ENCODE measurements at places on chromosomes 4 and X.

- no peak for DNase-seq
Observed at GRCh38 chr4:80079255-80079923, 6.4 kb upstream of the ANTXR2 start.

- DNase-seq = no peak
Observed at GRCh38 chr4:40417941-40418340, 82.8 kb downstream of the CHRNA9 start.

GRCh38 chrX:13752646-13753045, 18.1 kb downstream of the OFD1 start:
- DNase-seq = no peak

- no peak for DNase-seq
Observed at GRCh38 chr4:98833384-98833783, 95.5 kb downstream of the EIF4E start.

GRCh38 chr4:173343832-173344397, 9.8 kb upstream of the HMGB2 start:
- DNase-seq = no peak

GRCh38 chr4:88054901-88055300, 47.5 kb downstream of the PKD2 start:
- DNase-seq = no peak

Data from lower lobe of right lung (tissue), 2 donors.